ENCODE measurements at places on chromosomes 1 and 21.

DNA sequence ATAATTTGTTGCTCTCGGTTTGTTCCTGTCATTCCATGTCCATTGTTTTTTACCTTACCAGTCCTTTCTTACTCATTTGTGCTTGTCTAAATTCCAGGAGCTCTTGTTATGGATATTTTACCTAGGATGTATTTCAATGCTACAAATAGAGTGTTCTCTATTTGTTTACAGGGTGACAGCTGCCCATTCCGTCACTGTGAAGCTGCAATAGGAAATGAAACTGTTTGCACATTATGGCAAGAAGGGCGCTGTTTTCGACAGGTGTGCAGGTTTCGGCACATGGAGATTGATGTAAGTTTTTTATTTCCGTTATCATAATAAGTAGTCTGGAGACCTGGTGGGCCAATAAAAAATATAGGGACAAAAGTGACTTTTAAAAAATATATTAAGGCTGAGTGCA lies 23.0 kb downstream of the ZBED6 start:
- no peak for DNase-seq

DNA sequence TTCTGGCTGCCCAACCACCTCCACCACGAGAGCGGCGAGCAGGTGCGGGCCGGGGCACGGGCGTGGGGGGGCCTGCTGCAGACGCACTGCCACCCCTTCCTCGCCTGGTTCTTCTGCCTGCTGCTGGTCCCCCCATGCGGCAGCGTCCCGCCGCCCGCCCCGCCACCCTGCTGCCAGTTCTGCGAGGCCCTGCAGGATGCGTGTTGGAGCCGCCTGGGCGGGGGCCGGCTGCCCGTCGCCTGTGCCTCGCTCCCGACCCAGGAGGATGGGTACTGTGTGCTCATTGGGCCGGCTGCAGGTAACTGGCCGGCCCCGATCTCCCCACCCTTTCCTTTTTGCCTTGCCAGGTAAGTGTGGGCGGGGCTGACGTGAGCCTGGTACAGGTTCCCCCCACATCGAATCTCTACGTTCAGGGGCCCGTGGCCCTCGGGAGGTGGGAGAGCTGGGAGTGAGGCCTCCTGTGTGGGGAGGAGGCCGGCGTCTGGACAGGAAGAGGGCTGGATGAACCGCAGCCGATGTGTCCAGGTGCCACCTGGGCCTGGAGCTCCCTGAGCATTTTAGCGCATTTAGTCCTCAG lies 51.7 kb downstream of the COL18A1 start:
- no peak for DNase-seq

DNA sequence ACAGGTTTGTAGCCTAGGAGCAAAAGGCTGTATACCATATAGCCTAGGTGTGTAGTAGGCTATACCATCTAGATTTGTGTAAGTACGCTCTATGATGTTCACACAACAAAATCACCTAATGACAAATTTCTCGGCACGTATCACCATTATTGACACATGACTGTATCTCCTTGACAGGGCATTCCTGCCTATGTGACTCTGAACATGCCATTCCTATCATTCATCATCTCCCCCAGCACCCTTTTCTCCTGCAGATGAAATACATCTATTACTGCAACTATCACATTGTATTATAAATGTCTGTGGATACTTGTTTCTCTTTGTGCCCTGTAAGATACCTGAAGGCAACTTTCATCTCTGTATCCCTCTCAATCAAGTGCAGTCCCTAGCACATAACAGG lies 29.9 kb downstream of the TP53BP2 start:
- DNase-seq: no peak

- no peak for DNase-seq
Measured at GRCh38 chr1:27569506-27570291, 34.2 kb downstream of the AHDC1 start.

DNA sequence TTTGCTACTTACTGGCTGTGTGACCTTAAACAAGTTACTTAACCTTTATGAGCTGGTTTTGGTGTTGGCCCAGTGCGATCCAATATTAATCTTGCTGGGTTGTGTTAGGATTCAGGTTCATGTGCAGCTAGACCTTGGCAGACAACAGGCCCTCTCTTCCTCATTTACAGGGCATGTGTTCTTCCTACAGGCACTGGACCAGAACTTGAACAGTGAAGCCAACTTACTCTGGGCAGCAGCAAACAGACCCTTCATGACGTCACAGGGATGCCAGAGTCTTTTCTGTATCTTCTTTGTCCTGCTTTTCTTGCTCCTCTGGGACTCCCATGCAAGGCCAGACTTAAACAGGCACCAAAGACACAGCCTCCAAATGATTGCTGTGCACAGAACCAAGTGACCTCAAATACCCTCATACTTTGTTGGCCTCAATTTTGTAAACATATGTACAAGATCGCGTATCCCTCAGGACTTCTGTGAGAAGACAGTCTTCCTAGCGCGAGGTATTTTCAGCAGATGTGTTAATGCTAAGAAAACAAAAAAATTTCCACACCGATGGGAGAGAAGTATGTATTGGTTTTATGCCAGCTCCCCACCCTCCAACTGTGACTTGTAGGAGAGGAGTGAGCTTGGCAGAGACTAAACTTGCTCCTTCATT lies 73.7 kb downstream of the URB2 start:
- DNase-seq: no peak

- DNase-seq: peak; percentile 90
Measured at GRCh38 chr1:9004700-9005394, 21.4 kb downstream of the SLC2A7 start.

DNA sequence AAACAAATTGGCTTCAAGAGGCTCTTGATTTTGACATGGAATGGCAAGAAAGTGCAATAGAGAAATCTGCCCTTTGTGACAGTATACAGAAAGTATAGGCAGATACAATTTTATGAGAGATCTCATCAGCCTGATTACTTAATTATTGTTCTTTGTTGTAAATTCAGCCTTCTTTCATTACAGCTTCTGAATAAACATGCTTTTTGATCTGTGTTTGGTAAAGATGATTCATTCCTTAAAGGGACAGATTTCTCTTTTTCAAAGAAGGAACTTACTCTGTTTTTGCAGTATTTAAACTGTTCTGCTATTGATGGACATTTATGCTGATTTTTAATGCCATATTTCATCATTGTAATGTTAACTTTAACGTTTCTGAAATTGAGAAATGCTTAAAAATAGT lies 13.7 kb upstream of the MPC2 start:
- no peak for DNase-seq

DNA sequence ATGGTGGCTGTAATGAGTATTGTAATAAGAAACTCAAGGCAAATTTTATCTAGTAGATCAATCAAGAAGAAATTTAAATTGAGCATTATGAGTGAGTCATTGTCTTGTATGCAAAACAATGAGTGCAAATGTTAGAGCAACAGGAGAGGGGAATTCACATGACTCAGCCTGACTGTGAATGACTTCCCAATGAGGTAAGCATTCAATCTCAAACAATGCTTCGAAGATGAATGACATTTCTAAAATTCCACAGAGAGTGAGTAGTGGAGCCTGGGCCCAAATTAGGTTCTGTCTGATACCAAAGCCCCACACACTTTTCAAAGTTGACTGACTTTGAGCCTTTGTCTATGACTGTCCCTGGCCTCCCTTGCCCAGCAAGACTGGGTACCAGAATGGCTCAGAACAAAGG lies 738.0 kb downstream of the PTPRU start:
- DNase-seq: no peak

DNA sequence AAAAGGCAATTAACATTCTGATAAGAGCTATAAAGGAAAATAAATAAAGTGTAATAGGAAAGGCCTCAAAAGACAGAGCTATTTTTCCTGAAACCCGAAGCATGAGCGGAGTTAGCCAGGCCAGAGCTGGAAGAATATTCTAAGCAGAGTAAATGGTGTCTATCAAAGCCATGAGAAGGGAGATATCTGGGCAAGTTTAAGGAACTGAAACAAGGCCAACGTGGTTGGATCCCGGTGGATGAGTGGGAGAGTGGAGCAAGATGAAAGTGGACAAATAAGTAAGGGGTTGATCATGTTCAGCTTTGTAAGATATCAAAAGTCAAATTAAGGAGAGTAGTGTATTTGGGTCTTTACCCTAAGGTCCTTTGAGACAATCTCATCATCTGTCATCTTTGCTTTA lies 234.0 kb downstream of the TM2D1 start:
- no peak for DNase-seq

DNA sequence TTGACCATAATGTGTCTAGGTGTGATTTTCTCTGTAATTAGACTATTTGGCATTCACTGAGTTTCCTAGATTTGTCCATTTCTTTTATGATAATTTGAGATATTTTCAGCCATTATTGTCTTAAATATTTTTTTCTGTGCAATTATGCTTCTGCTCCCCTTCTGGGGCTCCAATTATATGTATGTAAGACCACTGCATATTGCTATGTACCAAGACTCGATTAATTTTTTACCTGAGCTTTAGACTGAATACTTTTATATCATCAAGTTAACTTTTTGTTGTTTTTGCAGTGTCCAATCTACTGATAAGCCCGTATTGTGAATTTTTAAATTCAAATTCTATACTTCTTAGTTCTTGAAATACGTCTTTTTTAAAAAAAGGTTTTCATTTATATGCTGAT lies 5.1 kb upstream of the TAF1A start:
- DNase-seq: no peak

GRCh38 chr1:55355549-55355948 lies 140.4 kb upstream of the USP24 start:
- no peak for DNase-seq

DNA sequence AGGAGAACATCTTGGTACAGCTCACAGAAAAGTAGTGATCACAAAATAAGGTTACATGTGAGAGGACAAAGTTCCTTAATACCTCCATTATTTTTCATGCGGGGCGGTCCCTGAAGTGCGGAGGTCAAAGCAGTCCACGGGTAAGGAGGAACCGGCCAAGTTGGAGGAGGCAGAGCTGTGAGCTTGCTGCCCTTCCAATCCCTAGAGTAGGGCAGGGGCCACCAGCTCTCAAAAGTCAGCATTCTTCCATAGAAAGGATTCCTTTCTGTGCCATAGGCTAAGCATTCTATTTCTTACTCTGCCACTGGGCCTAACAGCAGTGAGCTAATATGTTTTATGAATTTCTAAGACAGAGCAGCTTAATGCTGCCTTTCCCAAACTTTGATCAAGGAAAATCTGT lies 50.9 kb upstream of the USP1 start:
- no peak for DNase-seq

DNA sequence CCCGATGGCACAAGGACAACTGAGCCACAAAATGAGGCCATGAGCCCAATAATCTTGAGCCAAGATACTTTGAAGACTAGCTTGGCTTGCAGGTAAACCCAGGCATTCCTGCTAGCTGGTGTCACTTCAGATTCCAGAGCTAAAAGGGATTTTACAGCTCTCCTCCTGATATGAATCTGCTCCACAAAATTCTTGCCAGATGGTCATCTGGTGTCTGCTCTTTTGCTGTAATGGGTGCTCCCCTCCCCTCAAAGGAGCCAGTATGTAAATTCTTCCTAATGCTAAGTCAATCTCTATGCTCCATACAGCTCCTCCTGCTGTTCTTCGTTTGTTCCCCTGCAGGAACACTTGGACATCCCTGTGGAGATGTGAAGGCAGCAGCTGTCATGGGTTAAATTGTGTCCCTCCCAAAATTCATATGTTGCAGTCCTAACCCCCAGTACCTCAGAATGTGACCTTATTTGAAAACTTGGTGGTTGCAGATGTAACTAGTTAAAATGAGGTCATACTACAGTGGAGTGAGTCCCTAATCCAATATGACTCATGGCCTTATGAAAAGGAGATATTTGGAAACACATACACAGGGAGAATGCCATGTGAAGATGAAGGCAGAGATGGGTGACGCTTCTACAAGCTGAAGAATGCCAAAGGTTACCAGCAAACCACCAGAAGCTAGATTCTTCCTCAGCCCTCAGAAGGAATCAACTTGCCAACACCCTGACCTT lies 180.6 kb upstream of the PALMD start:
- no peak for DNase-seq

- peak; percentile 53 for DNase-seq
Measured at GRCh38 chr1:200290010-200290685, 119.7 kb downstream of the ZNF281 start.

DNA sequence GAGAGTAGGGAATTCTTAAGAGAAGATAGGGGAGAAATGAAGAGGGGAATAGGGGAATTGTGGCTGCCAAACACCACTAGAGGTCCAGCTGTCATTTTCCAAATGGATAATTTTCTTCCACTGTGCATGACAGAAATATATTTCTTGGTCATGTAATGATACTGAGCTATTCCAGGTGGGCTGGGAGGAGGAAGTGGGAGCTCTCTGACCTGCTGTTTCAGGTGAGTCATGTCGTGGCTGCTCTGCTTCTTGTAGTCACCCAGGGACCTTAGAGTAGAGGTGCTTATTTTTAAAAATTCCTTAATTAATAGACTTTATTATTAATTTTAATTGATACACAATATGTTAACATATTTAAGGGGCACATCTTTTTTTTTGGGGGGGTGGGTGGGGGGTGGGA lies 11.9 kb downstream of the PDE4B start:
- no peak for DNase-seq

DNA sequence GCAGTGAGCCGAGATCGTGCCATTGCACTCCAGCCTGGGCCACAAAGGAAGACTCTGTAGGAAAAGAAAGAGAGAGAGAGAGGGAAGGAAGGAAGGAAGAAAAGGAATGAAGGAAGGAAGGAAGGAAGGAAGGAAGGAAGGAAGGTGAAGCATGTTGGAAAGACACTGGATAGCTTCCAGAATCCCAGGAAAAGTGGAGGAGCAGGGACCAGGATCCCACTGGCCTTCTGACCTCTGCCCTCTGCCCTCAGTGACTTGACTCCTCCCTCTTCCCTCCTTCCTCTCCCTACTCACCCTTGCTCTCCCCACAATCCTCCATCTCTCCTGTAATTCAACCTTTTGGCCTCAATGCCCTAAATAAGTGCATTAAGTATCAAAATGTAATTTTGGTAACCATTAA lies 4.1 kb upstream of the UTS2 start:
- DNase-seq: no peak

DNA sequence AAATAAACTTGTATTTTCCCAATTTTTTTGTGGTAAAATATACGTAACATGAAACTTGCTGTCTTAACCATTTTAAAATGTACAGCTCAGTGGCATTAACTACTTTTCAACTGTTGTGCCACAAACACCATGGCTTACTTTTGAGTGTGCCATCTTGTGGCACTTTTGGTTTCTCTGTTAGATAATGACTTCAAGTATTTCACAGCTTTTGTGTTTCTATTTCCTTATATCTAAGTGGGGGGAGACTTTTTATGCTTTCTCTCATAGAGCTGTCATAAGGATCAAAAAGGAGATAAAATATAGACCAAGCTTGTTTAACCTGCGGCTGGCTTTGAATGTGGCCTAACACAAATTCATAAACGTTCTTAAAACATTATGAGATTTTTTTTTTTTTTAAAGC lies 44.3 kb downstream of the CDC14A start:
- peak; percentile 56 for DNase-seq

- no peak for DNase-seq
Measured at GRCh38 chr1:58857680-58858673, 74.1 kb upstream of the JUN start.
